ENCODE measurements at places on chromosomes 13 and 19.

DNA sequence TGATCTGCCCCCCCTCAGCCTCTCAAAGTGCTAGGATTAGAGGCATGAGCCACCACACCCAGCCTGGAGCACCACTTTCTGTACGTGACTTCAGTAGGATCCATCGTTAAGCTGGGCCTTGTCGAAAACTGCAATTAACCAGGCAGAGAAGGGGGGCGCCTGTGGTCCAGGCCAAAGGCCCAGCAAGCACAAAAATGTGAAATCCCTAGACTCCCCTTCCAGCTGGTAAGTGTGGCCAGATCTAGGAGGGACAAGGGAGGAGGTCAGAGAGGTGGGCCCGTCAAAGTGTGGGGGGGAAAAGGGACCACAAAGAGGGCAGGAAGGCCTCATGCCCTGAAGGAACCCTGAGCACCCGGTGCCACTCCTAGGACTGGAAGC, 13.8 kb downstream of the DDX39A start:
- no peak for DNase-seq

DNA sequence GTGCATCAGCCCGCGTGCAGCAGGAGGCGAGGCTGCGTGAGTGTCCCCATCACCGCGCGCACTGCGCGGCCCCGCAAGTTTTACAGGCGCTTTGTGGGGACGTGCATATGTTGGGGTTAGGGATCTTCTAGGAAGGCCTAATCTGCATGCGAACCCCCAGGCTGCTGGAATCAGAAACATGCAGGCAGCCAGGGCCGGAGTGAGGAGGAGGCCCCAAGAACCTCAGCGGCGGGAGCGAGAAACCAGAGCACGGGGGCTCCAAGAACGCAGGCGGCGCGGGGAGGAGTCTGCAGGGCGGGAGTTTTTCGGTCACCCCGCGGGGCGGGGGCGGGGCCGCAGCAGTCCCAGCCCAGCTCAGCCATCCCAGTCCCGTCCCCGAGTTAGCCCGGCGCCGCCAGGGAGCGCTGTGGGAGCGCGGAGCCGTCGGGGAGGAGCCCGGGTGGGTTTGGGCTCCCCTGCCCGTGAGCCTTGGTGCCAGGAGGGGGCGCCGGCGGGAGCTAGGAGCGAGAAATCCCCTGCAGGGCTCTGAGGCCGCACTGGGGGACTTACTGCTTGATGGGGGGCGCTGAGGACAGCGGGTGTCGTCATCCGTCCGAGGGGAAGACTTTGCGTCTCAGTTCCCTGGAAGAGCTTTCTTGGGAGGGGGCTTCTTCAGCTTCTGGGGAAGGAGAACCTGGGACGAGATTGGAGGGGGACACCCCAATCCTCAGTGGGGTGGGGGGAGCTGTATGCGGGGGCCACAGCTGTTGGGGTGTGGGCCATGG, 933 bp upstream of the NRTN start:
- peak; percentile 71 for DNase-seq

GRCh38 chr19:40417643-40417981, 4.4 kb upstream of the PRX start:
- DNase-seq = no peak

DNA sequence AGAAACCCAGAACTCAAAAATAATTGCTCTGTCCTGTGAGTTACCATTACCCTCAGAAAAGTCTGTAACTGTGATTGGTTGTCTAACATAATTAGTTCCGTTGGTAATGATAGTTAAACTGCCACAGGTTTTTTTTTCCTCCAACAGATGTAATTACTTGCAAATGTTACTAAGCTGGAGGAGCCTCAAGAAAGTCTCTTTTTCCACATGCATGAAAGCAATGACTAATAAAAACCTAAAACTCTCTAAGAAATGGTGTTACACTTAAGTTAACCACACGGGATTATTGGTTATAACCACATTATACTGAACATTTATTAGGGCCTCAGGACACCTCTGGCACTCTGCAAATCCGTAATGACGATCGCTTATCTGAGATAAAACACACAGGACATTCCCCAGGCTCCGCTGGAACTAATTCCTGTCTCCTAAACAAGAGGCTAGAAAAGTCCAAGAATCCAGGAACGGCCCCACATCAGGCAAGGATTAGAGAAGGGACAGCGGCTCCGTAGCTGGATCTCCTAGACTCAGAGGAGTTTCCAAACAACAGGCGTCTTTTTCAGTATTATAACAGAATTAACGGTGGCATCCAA, 753 bp downstream of the ZNF235 start:
- no peak for DNase-seq

DNA sequence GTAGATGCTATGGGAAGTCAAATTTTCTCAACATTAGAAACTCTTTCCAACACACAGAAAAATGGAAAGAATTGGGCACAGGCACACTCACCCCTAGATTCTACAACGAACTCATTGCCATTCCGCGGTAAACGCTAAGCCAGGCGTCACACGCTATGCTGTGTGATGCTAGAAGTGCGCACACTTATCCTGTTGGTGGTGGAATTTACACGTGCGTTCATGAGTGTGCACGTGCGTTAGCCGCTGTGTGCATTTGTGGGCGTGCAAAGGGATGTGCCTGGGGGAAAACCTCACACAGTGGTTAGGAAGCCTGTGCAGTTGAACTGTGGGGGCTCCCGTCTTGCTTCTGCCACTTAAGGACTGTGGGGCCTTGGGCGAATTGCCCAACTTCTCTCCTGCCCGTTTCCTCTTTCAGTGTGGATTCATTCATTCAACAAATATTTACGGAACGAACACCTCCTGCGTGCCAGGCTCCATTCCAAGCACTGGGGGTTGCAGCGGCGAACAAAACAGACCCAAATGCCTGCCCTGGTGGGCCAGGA, 7.7 kb downstream of the NFILZ start:
- no peak for DNase-seq

- DNase-seq = no peak
Measured at GRCh38 chr19:38742906-38743305, 1.4 kb downstream of the CAPN12 start.

DNA sequence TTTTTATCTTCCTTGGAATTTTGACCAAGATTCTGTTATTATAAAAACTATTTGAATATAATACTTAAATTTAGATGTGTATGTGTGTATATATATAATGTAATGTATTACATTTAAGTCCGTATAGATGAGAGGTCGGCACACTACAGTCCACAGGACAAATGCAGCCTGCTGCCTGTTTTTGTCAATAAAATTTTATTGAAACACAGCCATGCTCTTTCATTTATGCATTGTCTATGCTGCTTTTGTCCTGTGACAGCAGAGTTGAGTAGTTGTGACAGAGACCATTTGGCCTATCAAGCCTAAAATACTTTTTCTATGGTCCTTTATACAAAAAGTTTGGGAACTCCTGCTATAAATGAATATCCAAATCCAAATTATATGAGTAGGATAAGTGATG, 69.7 kb downstream of the PCCA start:
- no peak for DNase-seq

- no peak for DNase-seq
Measured at GRCh38 chr19:38686530-38686888, 39.1 kb downstream of the ACTN4 start.

DNA sequence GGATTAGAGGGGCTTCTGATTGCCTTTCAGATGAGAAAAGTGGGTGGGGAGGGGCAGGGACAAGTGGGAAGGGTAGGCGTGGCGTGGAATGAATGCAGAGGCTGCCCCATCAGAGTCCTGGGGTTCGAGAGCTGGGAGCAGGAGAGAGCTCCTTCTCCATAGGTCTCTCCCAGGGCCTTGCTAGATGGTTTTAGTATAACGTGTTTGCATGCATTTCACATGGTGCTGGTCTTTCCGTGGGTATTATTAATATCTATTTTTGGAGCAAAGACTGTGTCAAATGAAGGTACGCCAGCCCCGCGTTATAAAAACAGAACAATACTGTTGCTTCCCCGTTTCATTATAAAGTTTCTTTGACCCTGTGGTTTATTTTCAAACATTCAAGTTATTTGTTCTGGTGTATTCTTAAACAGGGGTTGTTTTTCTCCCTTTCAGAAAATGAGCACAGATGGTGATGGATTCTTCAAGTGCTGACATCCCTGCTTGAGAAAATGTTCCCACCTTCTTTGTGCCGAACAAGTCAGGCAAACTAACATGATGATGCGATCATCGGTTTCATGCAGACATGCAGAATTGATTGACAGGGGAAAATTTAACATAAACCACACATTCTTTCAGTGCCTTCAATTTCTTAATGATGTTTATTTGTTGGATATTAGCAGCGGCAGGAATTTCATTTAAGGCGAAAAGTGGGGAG, 62.1 kb upstream of the ZNF536 start:
- DNase-seq = no peak

DNA sequence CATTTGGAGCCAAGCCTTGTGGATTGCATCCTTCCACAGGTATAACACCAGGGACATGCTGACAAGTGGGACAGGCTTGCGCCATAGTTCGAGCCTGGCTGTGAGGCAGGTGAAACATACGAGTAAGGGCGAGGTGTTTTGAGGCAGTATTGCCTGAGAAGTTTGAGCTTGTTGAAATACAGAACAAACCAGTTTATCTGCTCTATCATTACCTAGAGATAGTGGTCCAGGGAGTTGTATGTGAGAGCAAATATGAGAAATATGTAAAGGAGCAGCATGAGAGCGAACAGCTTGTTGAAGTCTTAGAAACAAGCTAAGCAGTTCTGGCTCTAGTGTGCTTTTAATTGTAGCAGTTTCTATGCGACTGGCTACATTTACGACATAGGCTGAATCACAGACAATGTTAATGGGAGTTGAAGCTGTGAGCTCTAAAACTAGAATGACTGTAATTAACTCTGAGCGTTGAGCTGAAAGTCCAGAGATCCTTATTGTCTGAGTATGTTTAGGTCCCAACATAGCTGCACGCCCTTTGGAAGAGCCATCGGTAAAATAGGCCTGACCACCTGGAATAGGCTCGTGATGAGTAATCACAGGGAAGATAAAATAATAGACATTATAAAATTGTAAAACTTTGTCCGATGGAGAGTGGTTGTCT, 8.2 kb downstream of the ZNF439 start:
- DNase-seq = no peak

DNA sequence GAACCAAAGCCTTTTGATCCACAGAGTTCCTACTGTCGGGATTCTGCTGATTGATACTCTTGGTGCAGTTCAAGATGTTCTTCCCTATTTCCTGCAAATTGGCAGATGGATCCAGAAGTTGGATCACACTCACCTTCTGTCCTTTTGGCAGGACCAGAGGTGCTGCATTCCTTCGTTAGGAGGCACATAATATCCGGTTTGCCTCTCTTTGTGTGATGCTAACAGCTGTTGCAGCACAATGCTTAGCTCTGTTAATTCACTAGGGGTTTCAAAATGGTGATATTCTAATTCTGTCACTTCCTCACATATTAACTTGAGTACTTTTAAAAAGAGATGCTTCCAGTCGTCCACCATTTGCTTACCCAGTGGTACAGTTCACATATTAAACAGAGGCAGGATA, 15.2 kb upstream of the CHST8 start:
- no peak for DNase-seq

DNA sequence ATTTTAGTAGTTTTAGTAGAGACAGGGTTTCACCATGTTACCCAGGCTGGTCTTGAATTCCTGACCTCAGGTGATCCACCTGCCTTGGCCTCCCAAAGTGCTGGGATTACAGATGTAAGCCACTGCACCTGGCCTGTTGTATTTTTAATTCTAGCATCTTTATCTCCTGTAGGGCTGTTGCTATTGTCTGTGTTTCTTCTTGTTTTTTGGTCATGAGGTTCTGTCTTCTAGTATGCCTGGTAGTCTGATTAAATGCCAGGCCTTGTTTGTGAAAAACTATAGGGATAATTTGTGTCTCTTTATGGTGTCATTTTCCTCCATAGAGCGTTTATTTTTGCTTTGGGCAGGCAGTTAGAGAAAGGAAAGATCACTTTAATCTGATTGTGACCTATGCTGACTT, 3.1 kb downstream of the ARHGEF18 start:
- DNase-seq = no peak

- DNase-seq = no peak
Measured at GRCh38 chr13:71488201-71488600, 378.8 kb downstream of the DACH1 start.

GRCh38 chr19:41298348-41298964, 11.5 kb upstream of the CCDC97 start:
- DNase-seq = peak; percentile 61

- no peak for DNase-seq
Measured at GRCh38 chr13:26664286-26664685, 96.3 kb downstream of the GPR12 start.

GRCh38 chr13:41765813-41766212, 195.1 kb downstream of the VWA8 start:
- DNase-seq = no peak

DNA sequence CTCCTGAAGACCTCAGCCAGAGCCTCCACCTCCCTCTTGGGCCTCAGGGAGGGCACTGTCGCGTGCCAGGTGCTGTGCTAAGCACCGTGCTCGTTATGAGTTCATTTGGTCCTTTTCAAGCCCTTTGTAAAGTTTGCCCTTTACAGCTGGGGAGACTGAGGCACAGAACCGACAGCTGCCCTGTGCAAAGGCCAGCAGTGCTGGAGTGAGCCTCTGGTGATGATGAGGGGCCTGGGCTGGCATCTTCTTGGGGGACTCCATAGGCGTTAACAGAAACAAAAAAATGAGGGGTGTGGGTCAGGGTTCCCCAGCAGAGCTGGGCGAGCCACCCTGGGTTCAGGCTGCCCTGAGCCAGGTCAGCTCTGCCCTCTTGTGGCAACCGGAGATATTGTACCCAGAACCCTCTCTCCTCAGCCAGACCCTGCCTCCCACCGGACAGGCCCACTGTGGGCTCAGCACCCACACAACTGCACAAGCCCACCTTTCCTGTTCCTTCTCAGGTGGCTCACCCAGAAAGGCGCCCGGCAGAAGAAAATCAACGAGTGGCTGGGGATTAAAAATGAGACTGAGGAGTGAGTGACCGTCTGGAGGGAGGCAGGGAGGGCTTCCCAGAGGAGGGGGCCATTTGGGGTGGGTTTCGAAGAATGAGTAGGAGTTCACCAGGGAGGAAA, 5.5 kb upstream of the IFI30 start:
- no peak for DNase-seq

GRCh38 chr19:54389553-54389952, 24.8 kb upstream of the LAIR1 start:
- no peak for DNase-seq

DNA sequence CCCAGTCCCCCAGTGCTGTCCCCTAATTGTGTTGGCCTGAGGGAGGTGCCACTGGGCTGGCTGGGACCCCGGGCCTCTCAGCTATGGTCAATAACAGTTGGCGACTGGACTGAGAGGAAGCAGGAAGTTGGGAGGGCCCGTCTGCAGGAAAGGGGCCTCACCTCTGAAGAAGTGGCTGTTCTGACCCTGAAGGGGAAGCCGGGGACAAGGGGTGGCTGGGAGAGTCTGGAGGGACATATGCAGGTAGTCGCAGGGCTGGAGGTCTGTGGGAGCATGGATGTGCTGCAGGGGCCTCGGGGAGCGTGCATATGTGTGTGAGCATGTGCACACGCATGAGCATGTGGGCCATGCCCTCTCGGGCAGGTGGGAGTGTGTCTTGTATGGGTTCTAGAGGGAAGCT, 5.9 kb downstream of the PKN1 start:
- no peak for DNase-seq
